ENCODE measurements at places on chromosomes 7 and 10.
A peak's percentile ranks its signal among the peaks of the same experiment; 100 is the strongest.

DNA sequence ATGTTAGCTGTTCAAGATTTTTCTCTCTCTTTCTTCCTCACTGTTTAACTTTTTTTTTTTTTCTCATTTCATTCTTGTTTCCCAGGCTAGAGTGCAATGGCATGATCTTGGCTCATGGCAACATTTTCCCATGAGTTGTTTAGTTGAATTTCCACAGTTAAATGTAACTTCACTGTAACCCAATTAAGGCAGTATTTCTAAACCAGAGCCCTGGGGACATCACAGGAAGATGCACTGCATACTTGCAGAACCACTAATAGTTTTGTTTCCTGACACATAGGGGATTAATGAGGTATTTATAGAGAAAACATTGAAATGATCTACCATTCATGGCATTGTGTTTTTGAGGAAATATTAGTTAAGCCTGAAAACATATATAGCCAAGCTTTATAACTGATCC is 795.6 kb upstream of the GHITM start:
- DNase-seq, result no peak

DNA sequence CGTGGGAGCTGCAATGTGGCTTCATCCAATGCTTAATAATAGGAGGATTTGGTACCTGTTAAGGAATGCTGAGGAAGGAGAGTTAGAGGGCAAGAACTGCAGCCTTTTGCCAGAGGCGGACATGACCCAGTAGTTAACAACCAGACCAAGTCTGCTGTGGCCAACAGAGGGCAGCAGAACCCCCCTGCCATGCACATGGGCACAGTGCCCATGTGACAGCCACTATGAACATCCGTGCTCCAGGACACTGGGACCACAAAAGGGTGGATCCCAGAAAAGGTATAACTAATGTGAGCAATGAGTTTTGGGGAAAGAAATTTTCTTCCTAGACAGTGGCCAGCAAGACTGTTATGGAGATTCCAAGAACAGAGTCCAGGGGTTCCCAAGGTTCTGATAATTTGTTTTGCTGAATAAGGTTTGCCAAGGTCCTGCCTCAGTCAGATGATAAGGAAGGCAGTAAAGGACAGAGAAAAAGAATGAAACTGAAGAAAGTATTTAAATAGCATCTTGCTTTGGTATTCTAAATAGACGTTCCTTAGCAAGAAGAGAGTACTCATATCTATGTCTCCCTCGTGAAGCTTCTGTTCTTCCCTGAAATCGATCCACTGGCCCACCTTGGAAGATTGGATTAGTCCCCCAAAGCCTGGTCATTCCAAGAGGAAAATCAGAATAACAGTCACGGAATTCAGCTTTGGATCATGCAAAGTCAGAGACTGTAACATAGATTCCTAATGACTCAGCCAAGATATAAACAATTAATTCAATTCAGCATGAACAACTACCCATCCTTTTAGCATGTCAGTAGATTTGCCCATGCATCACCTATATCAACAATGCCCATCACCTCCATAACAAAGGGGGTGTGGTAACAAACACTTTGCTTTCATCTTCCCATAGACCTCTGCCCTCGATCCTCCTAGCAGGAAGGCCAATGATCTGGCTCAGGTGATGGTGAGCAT is 56.0 kb downstream of the LGI1 start:
- DNase-seq, result peak; percentile 43

DNA sequence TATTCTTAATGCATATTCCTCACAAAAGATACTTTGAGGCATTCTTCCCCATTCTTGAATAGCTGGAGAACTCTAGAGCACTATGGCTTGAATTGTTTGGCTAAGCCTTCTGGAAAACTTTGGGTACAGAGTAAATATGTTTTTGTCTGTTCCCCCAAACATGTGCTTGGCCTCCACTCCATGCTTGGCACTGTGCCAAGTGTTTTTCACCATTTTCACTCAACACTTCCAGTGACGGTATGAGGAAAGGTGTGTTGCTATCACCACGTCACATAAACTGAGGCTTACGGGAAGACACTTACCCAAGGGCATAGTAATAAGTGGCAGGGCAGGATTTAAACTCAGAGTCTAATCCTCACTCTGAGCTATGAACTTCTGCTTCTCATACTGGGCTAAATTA is 318.2 kb downstream of the WDR11 start:
- DNase-seq, result no peak

DNA sequence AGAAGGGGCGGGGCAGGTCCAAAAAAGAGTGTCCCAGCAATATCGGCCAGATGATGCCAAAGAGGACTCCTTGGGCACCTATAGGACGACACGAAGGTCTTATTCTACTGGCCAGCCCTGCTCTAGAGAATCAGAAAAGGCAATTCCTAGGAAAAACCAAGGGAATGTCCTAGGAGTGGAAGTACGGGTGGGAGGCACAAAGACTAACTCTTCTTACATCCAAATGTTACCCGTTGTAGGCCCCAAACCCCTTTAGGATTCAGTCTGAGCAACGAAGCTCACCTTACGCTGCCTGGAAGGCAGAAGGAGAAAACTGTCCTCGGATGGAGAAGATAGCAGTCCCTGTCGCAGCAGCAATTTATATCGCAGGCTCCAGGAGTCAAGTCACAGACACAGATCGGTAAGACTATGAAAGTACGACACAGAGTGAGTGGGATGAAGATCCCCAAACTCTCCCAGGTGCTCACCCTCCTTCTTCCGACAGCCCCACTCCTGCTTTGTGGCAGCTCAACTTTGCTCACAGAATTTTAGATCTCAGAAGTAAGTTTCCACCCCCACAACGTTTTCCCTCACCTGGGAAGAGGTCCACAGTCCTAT is 558 bp downstream of the TCTN3 start:
- peak; percentile 35 for DNase-seq

DNA sequence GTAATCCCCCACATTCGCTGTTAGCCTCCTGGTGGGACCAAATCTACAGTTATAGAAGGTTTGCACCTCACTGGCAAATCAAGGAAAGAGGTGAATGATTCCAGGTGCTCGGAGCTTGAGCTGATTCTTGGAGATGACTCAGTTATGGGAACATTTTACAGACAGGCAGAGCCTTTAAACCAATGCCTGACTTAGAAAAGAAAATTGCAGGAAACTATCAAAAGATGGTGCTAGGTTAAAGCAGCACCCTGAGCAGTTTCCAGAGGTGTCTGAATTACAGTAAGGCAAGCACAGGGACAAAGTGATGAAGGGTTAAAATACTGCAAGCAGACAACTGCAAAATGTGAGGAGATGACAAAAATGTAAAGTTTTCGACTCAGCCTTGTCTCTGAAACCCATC is 2.9 kb downstream of the LRRTM3 start:
- no peak for DNase-seq

DNA sequence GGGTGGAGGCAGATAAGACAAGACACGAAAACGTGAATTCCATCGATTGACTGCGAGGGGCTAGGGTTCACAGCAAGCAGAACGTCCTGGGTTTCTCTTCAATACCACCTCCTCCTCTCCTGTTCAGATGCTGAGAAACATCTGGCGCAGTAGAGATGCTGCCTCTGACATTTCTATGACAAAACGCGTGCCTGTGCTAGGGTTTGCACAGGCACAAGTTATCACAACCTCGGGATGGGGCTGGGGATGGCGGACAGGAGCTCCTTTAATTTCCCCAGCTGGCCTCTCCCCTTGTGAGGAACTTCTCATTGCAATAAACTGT is 99.8 kb upstream of the SVIL start:
- no peak for DNase-seq

DNA sequence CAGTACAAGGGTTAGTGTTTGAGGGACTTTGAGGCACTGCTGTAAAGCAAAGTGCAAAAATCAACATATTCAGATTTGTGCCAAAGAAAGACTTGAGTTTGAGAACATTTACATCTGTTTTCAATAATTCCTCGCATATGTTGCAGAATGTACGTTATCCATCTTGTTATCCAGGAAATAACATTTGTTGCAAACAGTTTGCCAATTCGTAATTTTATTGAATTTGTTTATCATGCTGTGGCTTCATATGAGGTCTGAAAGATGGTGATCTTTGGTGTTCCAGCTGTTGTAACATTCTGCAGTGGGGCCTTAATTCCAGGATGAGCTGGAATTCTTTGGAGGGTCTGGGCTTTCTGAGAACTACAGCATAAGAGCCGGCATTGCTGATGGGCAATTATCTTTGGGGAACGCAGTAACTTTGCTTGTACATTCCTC is 396.2 kb downstream of the LRMDA start:
- DNase-seq, result no peak

DNA sequence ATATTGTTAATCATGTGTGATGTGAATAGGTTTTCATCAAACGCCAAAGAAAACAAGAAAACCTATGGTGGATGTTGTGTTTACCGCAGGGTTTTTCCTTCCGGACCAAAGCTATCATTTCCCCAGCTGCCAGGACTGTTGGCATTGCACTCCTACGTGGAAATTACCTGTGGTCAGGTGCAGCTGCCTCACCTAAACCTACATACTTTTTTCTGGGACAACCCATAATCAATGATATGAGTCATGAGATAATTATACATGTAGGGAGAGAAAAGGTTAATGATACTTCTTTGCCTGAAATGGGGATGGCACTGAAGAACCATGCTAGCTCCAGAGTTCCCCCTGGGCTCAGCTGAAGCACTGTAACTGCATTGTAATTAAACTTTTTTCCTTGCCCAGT is 223.6 kb upstream of the SEMA3E start:
- DNase-seq, result no peak

GRCh38 chr10:102602272-102603045 is 41.8 kb upstream of the TRIM8 start:
- no peak for DNase-seq

GRCh38 chr7:105581066-105581811 is at the start of gene EFCAB10:
EFCAB10 (minus strand) TSS chr7:105581493; CDS start chr7:105581463, 30 bp downstream.
- DNase-seq, result peak; percentile 40

DNA sequence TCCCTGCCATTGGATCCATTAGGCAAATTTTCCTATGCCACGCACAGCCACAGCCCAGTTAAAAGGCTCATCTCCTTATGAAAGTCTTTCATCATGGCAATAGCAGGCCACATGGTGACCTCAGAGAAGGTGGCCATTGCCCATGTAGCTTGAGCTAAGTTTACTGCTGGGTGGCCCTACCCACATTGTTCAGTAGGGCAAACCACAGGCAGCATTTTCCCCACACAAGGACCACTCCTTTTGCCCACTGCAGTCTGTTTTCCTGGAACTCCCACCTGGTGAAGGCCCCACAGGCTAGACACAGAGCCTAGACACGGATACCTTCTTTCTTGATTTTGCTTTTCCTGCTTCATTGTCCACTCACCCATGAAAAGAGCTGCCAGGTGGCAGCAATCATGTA is 101.5 kb upstream of the NPVF start:
- no peak for DNase-seq

GRCh38 chr7:128458956-128459355 is 3.3 kb downstream of the HILPDA start:
- no peak for DNase-seq

DNA sequence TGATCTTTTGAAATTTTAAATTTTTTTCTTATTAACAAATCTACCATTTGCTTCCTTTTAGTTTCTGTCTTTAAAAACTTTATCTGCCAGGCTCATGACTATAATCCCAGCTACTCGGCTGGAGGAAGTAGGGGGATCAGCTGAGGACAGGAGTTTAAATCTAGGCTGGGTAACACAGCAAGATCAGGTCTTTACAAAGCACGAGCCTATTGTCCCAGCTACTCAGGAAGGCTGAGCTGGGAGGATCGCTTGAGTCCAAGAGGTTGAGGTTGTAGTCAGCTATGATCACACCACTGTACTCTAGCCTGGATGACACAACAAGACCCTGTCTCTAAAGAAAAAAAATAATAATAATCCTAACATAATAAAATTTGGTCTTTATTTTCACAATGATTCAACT is 17.5 kb downstream of the DPY19L1 start:
- no peak for DNase-seq

- DNase-seq, result no peak
These were observed 86.6 kb downstream of the COL28A1 start for GRCh38 chr7:7449055-7449454.

DNA sequence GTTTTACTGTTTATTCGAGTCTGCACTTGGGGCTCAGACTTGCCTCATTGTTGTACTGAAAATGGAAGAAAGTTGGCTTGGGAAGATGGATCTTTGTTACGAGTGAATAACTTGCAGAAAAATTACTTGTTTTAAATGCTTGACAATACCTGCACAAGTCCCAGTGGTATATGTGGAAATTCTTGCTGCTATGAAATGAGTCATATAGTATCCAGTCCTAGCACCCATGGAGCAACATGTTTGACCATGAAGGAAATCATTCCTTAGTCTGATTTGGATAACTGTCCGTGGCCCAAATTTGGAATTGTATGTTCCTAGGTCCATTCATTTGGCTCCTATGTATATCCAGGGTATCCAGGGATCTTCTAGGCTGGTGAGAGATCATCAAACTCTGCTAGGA is 1096.8 kb downstream of the KCNMA1 start:
- no peak for DNase-seq

DNA sequence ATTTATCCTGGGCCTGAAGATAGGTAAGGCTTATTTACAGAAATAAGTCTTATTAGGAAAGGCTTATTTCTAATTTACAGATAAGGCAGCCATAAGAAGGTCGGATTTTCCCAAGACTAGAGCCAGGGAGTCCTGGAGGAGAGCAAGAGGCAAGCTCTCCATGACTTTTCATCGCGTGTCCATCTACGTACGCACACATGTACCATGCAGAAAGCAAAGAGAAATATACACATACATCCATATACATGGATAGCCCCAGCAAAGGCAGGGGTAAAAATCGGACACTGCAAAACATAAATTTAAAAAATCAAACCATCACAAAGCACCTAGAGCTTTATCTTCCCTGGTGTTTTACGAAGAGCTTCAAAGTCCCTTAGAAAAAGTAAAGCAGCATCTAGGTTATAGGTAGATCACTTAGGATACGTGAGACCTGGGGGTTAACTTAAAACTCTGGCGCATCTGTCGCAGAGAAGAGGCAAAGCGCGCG is 25.8 kb upstream of the ZRANB1 start:
- peak; percentile 44 for DNase-seq

GRCh38 chr10:97121041-97121440 is 64.7 kb downstream of the SLIT1 start:
- DNase-seq, result no peak

DNA sequence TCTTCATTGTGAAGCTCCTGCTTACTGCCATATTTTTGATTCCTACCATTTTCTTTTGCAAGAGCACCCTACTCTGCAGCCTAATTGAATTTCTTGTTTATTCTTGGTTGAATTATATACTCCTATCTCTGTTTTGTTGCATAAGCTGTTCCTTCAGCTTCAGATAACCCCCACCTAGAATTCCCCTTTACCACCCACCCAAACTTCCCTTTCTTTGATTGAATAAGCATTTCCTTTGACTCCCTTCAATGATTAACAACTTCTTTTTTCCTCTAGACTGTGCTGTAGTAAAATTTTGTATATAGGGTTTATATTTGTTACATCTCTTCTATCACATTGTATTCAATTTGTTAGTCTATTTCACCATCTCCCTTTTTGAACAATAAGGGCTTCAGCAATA is 168.1 kb downstream of the GPR37 start:
- DNase-seq, result no peak

GRCh38 chr7:6546498-6547251 is 4.6 kb downstream of the GRID2IP start:
- no peak for DNase-seq

- no peak for DNase-seq
These were observed 172.8 kb upstream of the CDK1 start for GRCh38 chr10:60605476-60605875.

GRCh38 chr7:124764051-124764846 is 1.3 kb downstream of the GPR37 start:
- no peak for DNase-seq
